ENCODE measurements at places on chromosomes 16 and 17.

GRCh38 chr16:10852286-10852685 lies 24.7 kb upstream of the CIITA start:
- no peak for DNase-seq

DNA sequence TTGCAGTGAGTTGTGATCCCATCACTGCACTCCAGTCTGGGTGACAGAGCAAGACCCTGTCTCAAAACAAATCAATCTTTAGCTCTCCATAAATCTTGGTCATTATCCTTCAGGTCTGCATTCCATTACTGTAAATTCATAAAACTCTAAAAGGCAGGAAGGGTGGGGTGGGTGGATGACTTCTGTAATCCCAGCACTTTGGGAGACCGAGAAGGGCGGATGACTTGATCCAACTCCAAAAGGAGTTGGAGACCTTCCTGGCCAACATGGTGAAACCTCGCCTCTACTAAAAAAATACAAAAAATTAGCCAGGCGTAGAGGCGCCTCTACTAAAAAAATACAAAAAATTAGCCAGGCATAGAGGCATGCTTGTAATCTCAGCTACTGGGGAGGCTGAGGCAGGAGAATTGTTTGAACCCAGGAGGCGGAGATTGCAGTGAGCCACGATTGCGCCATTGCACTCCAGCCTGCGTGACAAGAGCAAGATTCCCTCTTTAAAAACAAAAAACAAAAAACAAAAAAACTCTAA lies 2.2 kb upstream of the UBE2Z start:
- DNase-seq = no peak

DNA sequence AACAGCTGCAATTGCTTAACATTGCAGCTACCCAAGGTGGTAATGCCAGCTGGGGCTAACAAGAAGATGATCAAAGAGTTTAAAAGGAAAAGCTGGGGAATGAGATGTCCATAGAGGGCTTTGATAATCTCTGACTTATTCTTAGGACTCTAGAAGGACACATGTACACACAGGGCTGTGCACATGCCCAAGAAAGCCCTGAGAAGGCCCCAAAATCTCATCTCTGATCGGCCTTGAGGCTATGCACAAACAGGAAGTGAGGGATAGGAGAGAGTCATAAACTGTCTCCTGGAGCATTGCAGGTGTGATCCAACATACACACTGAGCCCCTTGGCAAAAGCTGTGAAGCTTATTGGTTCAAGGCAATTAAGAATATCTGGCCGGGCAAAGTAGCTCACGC lies 17.2 kb upstream of the RABEP1 start:
- DNase-seq = no peak

DNA sequence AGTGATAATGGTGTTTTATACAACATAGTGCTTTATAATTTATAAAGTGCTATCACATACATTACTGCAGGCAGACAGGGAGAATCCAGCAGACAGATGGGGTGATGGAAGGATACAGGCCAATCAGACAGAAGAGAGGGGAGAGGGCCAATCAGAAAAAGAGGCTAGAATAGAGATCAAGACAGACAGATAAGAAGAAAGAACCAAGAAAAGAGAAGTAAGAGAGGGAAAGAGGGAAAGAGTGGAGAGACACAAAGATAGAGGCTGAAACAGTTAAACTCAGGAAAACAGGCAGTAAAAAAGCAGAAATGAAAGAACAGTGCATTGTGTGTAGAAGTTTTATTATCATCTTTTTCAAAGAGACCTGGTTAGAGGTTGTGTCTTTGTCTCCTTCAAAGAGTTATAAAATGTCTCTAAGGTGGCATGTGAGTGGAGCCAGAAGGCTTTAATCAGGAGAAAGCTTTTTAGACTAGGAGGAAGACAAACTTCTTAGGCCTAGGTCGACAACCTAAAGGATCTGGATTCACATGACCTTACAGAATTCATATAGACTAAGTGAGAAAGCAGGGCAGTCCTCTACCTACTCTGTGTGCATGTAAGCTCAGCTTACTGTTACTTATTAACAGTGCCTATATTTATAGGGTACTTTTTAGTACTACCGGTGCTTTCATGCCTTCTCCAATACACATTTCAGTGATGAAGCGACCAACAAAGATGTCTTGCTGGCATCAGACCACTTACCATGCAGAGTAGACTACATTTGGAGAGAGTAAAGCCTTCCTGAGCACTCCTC lies 8.3 kb upstream of the CHD3 start:
- DNase-seq = no peak

GRCh38 chr16:15833541-15833940 lies 23.3 kb downstream of the MYH11 start:
- no peak for DNase-seq

GRCh38 chr17:38510421-38511149 lies 82.3 kb downstream of the ARHGAP23 start:
- peak; percentile 67 for DNase-seq

- DNase-seq = no peak
Observed at GRCh38 chr17:51128076-51128475, 7.4 kb upstream of the SPAG9 start.

DNA sequence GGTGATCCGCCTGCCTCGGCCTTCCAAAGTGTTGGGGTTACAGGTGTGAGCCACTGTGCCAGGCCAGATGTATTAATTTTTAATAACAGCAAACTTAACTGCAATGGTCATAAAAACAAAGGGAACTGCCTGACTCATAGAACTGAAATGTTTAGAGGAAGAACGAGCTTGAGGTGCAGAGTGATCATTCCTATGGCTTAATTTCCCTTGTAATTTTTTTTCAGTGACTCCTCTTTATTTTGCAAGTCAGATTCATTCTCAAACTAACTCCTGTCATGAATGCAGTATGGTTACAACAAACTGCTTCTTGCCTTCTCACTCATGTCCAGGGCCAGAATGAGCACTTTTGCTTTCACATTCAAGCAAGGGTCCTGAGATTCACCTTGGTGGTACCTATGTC lies 231.3 kb downstream of the HAPSTR1 start:
- no peak for DNase-seq

DNA sequence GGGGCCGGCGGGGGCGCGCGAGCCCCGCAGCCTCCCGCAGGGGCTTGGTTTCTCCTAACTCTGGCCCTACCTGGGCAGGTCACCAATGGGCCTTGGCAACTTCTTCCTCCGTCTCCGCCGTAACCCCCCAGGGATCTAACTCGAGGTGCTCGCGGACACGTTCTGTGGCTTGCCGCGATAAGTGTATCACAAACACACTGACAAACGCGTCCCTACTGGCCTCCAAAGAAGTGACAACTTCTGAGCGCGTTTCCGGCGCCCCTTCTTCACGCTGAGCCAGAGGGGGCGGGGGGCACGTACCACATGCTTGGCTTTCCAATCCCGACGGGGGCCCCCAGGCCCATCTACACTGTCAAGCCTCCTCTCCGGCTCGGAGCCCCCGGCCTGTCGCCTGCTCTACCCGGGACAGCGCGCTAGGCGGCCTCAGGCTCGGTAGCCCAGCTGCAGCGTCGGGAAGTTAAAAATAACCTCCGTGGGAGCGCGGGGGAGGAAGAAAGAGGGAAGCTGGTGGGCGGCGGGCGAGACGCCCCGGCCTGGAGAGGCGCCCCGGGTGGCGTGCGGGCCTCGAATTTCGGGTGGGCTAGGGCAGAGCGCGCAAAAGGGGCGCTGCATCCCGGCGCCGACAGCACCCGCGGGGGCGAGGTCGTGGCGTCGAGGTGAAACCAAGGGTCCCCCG lies 725 bp upstream of the SPHK1 start:
- no peak for DNase-seq

DNA sequence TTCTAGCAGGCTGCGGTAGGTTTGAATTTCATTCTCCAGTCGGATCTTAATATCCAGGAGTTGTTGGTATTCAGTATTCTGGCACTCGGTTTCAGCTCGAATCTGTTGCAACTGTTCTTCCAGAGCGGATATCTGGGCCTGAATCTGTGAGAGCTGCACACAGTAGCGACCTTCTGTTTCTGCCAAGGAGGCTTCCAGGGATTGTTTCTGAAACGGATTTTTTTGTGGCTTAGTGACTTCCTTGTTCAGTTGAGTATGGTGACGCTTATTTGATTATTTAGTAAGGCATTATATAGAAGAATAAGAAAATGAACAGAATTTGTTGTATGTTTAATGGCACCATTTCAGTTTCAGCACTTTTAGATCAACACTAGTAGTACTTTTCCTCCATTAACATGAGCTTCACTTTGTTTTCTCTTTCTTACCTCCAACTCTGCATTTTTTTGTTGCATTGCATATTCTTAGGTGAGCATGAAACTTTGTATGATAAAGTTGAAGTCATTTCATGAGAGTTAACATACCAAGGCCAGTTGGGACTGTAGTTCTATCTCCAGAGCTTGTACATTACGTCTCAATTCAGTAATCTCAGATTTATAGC lies 2.8 kb downstream of the KRT10 start:
- DNase-seq = no peak

- no peak for DNase-seq
Observed at GRCh38 chr17:66647391-66647983, 187.4 kb upstream of the CACNG5 start.

- no peak for DNase-seq
Observed at GRCh38 chr17:60823515-60823914, 145.9 kb downstream of the BCAS3 start.

- DNase-seq = no peak
Observed at GRCh38 chr16:19874851-19875546, 9.6 kb downstream of the GPRC5B start.

- no peak for DNase-seq
Observed at GRCh38 chr17:69218986-69219385, 9.6 kb downstream of the ABCA10 start.

DNA sequence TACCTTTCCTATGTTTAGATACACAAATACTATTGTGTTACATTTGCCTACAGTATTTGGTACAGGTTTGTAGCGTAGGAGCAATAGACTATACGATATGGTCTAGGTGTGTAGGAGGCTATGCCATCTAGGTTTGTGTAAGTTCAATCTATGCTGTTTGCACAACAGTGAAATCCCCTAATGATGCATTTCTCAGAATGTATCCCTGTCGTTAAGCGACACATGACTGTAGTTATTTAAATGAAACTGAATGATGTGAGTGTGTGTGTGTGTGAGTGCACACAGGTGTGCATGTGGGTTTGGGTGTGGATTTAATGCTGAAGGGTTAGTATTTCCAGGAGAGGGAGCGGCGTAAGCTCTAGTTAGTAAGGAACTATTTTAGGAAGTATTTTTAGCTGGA lies 34.6 kb upstream of the SMIM36 start:
- DNase-seq = no peak

DNA sequence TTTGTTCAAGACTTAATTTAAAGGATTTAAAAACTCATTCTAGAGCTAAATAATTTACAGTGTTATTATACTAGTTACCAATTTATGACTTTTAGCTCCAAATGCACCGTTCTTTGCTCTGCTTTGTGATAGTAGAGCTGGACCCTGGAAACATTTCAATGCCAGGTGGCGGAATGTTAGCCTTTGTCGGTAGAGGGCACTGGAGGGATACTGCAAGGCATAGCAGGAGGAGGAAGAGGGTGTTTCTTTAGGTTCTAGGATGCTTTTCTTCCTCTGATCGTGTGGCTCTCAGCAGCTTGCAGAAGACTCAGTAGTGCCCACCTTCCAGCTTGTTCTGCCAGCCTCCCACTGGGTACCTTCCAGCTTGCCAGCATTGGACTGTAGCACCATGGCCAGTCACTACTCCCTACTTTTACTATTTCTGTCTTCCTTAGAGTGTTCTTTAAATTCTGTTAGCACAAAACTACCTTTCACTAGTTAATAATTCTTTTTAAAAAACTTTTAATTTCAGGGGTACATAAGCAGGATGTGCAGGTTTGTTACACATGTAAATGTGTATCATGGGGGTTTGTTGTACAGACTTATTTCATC lies 325.3 kb downstream of the UTP18 start:
- DNase-seq = no peak

Measured in Caco-2 (cell line).